Karpas-422 (cell line): ENCODE measurements at places on chromosomes 6 and 20.

DNA sequence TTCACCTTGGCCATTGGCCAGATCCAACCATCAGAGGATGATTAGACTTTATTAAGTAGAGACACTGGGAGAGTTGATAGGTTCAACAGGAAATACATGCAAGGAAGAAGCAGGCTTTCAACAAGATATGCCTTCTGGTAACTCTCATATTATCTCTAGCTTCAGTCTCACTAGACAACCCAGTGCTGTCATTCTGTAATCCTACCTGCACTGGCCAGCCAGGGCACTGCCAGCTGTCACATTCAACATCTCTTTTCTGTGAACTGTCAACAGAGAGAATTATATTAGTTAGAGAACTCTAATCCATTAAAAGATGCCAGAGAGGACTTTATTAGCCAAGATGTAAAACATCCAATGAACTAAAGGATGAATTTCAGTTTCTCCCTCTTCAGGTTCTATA lies 337.9 kb upstream of the JAG1 start:
- no peaks in the 10 kb centered on the region for H3K4me1 ChIP-seq
- H3K36me3 ChIP-seq: no peaks in the 10 kb centered on the region
- H3K27ac ChIP-seq: no peak overlapping the region
- DNase-seq: no peak
- H3K4me3 ChIP-seq: no peak overlapping the region
- H3K27me3 ChIP-seq: no peaks in the 10 kb centered on the region

GRCh38 chr6:53529324-53530036 lies 15.4 kb downstream of the GCLC start:
- H3K27me3 ChIP-seq: no peaks in the 10 kb centered on the region
- DNase-seq: no peak
- no peaks in the 10 kb centered on the region for H3K36me3 ChIP-seq
- H3K4me3 ChIP-seq: no peak overlapping the region
- no peaks in the 10 kb centered on the region for H3K4me1 ChIP-seq
- no peak overlapping the region for H3K27ac ChIP-seq

GRCh38 chr6:15399641-15400470 lies 154.0 kb downstream of the JARID2 start:
- no peaks in the 10 kb centered on the region for H3K36me3 ChIP-seq
- H3K27ac ChIP-seq: no peak overlapping the region
- no peak for DNase-seq

- no peak overlapping the region for H3K4me3 ChIP-seq
- no peaks in the 10 kb centered on the region for H3K27me3 ChIP-seq
- DNase-seq: no peak
- H3K4me1 ChIP-seq: peaks cover 4% of the 10 kb centered on the region; the same call in 1 of the 2 replicates
Observed at GRCh38 chr6:150499882-150500312, 99.8 kb upstream of the PLEKHG1 start.

DNA sequence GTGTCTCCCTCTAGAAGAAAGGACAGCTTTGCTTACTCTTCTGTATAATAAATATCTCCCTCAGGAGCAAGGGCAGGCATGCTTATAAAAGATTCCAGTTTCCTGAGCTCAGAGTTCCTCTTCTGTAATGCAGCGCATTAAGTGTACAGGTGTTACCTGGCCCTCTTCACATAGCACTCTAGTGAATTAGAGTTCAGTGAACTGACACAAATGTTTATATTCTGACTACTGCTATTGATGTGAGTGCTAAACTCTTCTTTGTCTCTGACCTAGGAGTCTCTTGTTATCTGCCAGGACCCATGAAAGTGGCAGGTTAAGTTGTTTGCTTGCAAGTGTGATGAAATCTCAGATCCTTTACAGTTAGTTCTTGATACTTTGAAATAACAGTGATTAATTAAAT lies 33.5 kb downstream of the CYB5R4 start:
- H3K4me3 ChIP-seq: no peak overlapping the region
- H3K27ac ChIP-seq: no peak overlapping the region
- H3K36me3 ChIP-seq: peaks cover 34% of the 10 kb centered on the region
- H3K4me1 ChIP-seq: no peaks in the 10 kb centered on the region

GRCh38 chr6:49918787-49919186 lies 45.2 kb downstream of the DEFB114 start:
- no peak overlapping the region for H3K4me3 ChIP-seq
- H3K36me3 ChIP-seq: no peaks in the 10 kb centered on the region
- no peak overlapping the region for H3K27ac ChIP-seq
- H3K27me3 ChIP-seq: no peaks in the 10 kb centered on the region
- DNase-seq: no peak
- no peaks in the 10 kb centered on the region for H3K4me1 ChIP-seq

- H3K27ac ChIP-seq: no peak overlapping the region
- no peaks in the 10 kb centered on the region for H3K27me3 ChIP-seq
- H3K4me1 ChIP-seq: no peaks in the 10 kb centered on the region
- H3K36me3 ChIP-seq: no peaks in the 10 kb centered on the region
- no peak for DNase-seq
- no peak overlapping the region for H3K4me3 ChIP-seq
Observed at GRCh38 chr6:170102038-170102437, 188.8 kb downstream of the DLL1 start.

DNA sequence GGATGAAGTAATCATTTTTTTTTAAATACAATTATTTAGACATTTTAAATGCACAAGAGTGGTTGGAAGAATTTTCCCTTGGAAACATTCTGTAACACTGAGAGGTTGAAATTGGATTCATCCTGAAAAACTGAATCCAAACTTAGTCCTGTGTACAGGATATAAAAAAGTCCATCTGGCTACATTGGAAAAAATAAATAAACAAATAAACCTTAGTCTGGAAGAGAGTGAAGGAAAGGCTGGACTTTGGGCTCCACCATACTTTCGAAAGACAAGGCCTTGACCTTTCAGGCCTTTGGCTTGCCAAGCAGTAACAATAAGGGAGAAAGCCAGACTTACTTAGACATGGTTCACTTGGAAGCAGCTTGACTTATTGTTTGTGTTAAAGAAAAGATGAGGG lies 664.3 kb downstream of the TENT5A start:
- no peaks in the 10 kb centered on the region for H3K4me1 ChIP-seq
- H3K4me3 ChIP-seq: no peak overlapping the region
- no peaks in the 10 kb centered on the region for H3K27me3 ChIP-seq
- no peaks in the 10 kb centered on the region for H3K36me3 ChIP-seq
- DNase-seq: no peak

GRCh38 chr20:25586877-25587276 lies 1.5 kb upstream of the NINL start:
- H3K36me3 ChIP-seq: no peaks in the 10 kb centered on the region
- no peaks in the 10 kb centered on the region for H3K4me1 ChIP-seq
- no peaks in the 10 kb centered on the region for H3K27me3 ChIP-seq
- no peak for DNase-seq

DNA sequence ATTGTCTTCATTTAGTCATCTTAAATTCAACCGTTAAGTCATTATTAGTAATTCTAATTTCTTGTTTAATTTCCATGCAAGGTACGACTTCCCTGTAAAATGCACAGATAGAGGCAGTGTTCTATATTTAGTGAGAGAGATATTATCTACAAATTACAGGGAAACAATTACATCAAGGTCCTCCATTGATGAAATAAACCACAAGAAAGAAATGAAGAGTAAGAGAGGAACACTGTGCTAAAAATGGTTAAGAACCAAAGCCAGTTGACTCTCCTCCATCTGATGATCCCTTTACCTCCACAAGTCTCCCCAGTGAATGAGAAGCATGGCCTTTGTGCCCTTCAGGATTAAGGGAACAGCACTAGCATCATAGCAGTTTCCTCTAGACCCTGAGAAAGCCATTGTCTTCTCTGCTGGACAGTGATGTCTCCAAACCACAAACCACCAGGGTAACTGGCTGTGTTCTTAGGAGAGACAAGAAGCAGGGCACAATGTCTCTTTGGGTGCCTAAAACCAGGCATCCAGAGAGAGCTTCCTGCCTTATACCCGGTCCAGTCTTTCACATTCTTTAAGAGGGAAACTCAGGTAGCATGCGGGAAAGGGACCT lies 38.1 kb downstream of the IRF4 start:
- H3K27ac ChIP-seq: no peak overlapping the region
- H3K27me3 ChIP-seq: no peaks in the 10 kb centered on the region
- H3K4me1 ChIP-seq: no peaks in the 10 kb centered on the region
- no peak for DNase-seq
- no peak overlapping the region for H3K4me3 ChIP-seq

DNA sequence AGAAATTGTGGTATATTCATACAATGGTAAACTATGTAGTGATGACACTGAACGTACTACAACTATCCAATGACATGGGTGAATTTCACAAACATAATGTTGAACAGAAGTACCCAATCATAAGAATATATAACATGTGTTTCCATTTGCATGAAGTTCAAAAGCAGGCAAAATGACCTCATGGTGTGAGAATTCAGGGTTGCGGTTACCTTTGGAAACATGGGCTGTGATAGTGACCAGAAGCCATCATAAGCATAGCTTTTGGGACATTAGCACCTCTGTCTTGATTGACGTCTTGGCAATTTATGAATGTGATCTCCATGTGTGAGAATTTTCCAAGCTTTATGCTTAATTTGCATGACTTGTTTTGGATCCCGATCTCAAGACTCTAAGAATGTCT lies 500.1 kb upstream of the JAG1 start:
- no peak overlapping the region for H3K4me3 ChIP-seq
- H3K27ac ChIP-seq: no peak overlapping the region
- H3K36me3 ChIP-seq: no peaks in the 10 kb centered on the region

DNA sequence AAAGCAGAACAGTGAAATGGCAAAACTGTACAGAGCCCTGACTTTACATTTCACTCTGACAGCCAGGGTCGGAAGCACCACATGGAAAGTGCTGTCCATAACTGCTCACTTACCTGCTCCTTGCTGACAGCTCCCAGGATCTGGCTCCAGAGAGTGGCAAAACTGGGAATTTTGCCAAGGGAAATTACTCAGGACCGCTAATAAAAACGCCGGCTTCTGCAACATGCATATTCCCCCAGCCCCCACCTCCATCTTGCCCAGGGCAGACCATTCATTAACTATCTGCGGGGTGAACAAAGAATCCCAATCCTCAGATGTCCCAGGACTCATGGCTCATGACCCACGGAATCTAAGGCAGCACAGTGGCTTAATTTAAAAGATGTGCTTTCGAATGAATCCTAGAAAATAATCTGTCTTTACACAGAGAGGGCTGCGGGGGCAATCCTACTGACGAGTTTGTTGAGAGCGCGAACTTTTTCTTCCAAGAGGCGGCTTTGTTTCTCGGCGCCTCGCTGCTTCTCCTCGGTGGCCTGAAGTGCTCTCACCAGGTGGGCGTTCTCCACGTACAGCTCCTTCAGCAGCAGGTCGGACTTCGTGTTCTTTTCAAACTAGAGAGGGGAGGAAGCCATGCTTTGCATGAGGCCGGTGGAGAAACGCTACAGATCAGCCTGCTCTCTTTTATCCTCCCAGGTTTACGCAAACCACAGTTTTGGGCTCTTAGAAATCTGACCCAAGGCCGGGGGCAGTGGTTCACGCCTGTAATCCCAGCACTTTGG lies 45.8 kb downstream of the GINS1 start:
- H3K36me3 ChIP-seq: peaks cover 7% of the 10 kb centered on the region; the same call in 1 of the 2 replicates
- H3K27ac ChIP-seq: no peak overlapping the region
- H3K4me3 ChIP-seq: no peak overlapping the region
- no peaks in the 10 kb centered on the region for H3K4me1 ChIP-seq
- no peaks in the 10 kb centered on the region for H3K27me3 ChIP-seq

DNA sequence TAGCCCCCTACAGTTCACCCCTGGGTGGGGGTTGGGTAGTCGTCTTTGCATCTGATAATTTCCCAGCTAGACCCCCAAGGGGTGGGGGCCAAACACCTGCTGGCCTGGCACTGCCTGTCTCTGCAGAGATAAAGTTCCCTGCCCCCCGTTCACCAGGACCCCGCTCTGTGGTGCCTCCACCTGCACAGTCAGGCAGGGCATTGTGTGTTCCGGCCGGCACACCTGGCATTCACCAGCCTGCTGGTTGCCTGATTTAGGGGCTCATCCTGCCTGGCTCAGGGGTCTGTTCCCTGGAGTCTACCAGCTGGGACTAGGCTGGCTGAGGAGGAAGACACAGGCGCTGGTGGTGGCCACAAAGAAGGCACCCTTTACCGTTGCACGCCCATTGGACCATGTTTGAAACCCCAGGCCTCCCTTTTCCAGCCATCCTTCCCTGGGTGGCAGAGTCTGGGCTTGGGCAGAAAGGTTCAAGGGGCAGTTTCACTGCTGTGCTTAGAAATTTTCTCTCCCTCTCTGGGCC lies 30.8 kb upstream of the SCRT2 start:
- H3K4me3 ChIP-seq: no peak overlapping the region
- DNase-seq: no peak
- H3K36me3 ChIP-seq: no peaks in the 10 kb centered on the region
- no peaks in the 10 kb centered on the region for H3K4me1 ChIP-seq

- H3K36me3 ChIP-seq: no peaks in the 10 kb centered on the region
- DNase-seq: no peak
- H3K4me3 ChIP-seq: no peak overlapping the region
- H3K27me3 ChIP-seq: no peaks in the 10 kb centered on the region
- H3K27ac ChIP-seq: no peak overlapping the region
Observed at GRCh38 chr6:43831191-43831590, 61.2 kb downstream of the VEGFA start.

DNA sequence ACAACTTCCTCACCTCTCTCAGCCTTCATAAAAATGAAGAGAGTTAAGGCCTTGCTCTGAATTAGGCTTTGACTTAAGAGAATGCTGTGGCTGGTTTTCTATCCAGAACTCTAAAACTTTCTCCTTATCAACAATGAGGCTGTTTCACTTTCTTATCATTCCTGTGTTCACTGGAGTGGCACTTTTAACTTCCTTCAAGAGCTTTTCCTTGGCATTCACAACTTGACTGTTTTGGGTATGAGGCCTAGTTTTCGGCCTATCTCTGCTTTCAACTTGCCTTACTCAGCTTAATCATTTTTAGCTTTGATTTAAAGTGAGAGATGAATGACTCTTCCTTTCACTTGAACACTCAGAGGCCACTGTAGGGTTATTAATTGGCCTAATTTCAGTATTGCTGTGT lies 4.3 kb upstream of the LOC128125822 start:
- H3K4me1 ChIP-seq: peaks cover 7% of the 10 kb centered on the region
- no peak overlapping the region for H3K27ac ChIP-seq
- no peak overlapping the region for H3K4me3 ChIP-seq
- no peaks in the 10 kb centered on the region for H3K36me3 ChIP-seq
- no peak for DNase-seq
- H3K27me3 ChIP-seq: no peaks in the 10 kb centered on the region

GRCh38 chr20:47405775-47406325 lies 49.4 kb upstream of the ZMYND8 start:
- peaks cover 15% of the 10 kb centered on the region for H3K4me1 ChIP-seq
- H3K27ac ChIP-seq: no peak overlapping the region
- H3K4me3 ChIP-seq: no peak overlapping the region
- H3K27me3 ChIP-seq: no peaks in the 10 kb centered on the region

- DNase-seq: no peak
- H3K36me3 ChIP-seq: no peaks in the 10 kb centered on the region
- H3K27me3 ChIP-seq: no peaks in the 10 kb centered on the region
Observed at GRCh38 chr6:166168616-166169548, 1.2 kb upstream of the TBXT start.

GRCh38 chr20:41686961-41687360 lies 68.8 kb upstream of the CHD6 start:
- H3K4me1 ChIP-seq: peaks cover 2% of the 10 kb centered on the region; the same call in 1 of the 2 replicates
- H3K36me3 ChIP-seq: no peaks in the 10 kb centered on the region
- no peaks in the 10 kb centered on the region for H3K27me3 ChIP-seq
- no peak overlapping the region for H3K27ac ChIP-seq
- no peak for DNase-seq
- no peak overlapping the region for H3K4me3 ChIP-seq

GRCh38 chr6:33566182-33567084 lies 13.6 kb downstream of the BAK1 start:
- DNase-seq: no peak
- peaks cover 12% of the 10 kb centered on the region for H3K4me1 ChIP-seq
- no peaks in the 10 kb centered on the region for H3K27me3 ChIP-seq
- no peak overlapping the region for H3K27ac ChIP-seq
- no peak overlapping the region for H3K4me3 ChIP-seq
